ENCODE measurements at places on chromosomes 12 and 14.
A peak's percentile ranks its signal among the peaks of the same experiment; 100 is the strongest.

DNA sequence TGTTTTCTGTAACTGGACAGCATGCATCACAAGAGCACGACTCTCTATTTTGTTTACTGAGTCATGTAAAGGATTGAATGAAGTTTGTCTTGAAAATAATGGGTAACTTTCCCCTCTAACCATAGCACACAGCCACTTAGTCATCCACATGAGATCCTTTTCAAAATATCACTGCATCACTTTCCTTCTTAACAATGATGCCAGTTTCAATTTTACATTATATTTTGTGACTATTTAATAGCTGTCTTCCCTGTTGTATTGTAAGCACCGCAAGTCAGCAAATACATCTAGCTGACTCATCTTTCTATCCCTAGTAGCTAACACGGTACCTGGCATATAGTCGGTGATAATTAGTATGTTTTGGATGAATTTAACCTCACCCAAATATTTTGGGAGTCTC is 83.3 kb upstream of the PPM1H start:
- DNase-seq = no peak

GRCh38 chr14:23829736-23830471 is 123.7 kb upstream of the DHRS4 start:
- DNase-seq = no peak

DNA sequence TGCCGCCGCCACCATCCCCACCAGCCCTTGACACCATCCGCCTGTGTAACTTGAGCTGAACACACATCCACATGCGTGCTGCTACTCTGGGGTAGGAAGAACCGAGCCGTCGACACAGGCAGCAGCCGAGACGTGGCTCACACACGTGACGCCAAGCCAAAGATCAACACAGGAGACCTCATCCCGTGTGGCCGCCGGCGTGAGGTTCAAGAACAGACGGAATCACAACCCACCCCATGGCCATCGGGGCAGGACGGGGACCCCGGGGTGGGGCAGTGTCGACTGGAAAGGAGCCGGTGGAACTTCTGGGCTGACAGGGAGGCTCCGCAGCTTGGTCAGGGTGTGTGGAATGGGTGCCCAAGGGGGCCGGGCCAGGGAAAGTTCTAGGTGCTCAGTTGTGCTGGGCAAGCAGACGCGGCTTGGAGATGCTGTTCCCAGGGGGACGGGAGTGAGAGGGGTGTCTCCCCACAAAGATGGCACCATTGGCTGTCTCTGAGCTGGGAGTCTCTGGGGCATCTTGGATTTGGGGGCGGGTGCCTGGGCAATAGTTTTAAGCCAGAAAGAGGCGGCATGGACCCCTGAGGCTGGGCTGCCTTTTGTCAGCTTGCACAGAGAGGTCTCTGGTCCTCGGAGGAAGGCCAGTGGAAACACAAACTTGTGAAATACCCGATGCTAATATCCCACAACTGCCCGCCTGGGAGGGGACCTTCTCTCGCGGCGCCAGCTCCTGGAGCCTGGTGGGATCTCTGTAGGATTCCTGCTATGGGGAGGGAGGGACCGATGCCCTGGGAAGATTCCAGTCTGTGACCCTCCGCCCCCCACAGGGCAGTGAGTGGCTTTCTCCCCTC is 41.8 kb downstream of the GALNT9 start:
- DNase-seq = no peak

DNA sequence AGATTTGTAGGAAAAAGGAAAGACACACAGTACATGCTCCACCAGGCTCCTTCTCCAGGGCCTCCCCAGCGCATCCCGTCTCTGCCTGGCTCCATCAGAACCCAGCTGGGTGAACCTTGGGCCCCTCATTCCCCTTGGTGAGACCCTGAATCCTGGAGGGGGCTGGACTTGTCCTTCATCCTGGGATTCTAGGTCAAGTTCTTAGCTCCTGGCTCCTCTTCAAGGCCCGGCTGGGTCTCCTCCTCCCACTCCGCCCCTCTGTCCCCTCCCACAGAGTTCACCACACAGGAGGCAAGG is 49.2 kb downstream of the PSMA6 start:
- no peak for DNase-seq

DNA sequence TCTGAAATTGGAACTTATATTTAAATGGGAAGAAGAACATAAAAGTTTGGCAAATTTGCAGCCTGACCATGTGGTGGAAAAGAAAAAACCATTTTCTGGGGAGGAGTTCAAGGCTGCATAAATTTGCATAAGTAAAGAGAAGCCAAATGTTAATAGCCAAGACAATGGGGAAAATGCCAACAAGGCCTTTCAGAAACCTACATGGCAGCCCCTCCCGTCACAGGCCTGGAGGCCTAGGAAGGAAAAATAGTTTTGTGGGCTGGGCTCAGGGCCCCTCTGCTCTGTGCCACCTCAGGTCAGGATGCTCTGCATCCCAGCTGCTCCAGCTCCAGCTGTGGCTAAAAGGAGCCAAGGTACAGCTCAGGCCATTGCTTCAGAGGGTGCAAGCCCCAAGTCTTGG is 67.6 kb upstream of the CCDC60 start:
- DNase-seq = no peak

DNA sequence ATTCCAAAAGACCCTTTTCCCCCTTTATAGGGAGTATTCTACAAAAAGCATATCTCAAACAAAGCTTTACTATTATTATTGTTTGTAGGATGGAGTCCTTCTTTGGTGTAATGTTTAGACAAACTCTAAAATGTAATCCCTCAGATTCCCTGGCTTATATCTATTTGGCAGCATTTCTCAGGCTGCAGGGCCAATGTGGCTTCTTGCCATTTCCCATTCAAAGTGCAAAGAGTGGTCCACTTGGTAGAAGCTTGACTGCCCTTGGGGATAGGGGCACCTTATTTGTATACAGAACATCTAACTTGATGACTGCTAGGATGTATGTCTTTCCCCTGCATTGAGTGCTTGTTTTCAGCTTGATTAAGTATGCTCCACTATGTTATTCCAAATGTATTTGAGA is 242.7 kb downstream of the PRKD1 start:
- no peak for DNase-seq

DNA sequence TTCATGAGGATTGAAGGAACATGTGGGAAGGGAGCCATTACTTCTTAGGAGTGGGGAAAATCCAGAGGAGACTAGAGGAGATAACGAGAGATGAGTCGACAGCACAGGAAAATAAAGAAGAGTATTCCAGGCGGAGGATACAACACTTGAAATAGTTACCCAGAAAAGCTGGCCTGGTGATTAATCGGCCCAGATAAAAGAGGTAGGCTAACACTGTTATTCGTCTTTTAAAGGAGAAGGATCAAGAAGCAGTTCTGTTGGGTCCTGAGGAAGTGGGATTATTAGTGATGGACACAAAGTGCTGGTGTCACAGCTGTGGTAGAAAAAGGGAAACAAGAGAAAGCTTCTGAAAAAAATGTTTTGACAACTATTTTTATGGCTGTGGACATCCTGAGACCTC is 425.3 kb downstream of the ZFP36L1 start:
- no peak for DNase-seq

- DNase-seq = peak; percentile 60
These were observed 43.6 kb upstream of the ANO2 start for GRCh38 chr12:5988659-5989116.

GRCh38 chr14:95003099-95003960 is 154.0 kb downstream of the DICER1 start:
- no peak for DNase-seq

GRCh38 chr12:100794441-100795173 is at the start of gene ANO4:
Gene ANO4, plus strand, starts transcription at chr12:100794776. Its CDS starts 107,010 bp downstream, at chr12:100901786.
- DNase-seq = no peak

DNA sequence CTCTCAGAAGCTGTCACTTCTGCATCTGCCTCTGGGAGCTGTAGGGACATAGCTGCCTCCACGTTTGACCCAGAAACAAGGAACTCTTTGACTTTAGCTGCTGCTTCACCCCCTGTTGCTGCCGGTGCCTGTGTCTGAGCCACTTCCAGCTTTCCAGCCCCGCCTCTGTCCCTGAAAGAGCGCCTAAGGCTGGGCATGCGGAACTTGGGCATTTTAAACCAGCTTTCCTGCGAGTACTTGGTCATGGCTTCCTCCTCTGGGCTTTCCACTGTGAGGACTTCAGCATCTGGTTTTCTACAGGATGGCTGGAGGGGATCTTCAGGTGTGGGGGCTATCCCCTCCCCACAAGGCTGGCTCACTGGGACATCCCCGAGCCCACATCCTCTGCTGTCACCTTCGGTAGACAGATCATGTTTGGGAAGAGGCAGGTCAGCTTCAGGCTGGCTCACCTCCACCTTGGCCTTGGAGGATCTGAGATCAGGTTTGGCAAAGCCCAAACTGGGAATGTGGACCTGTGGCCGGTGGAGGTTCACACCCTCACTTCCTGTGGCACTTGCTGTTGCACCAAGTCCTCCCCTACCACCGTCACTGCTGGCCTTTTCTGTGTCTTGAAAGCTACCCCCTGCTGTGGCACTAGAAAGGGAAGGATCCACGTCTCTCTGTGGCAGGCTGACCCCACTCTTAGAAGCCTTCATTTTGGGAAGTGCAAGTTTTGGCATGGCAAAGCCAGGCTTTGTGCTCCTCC is 15.2 kb downstream of the PLD4 start:
- DNase-seq = peak; percentile 10

- DNase-seq = peak; percentile 24
These were observed 67.8 kb upstream of the CAPRIN2 start for GRCh38 chr12:30822385-30823155.

GRCh38 chr14:101075801-101076413 is 172.4 kb upstream of the RTL1 start:
- peak; percentile 5 for DNase-seq

- no peak for DNase-seq
These were observed 55.9 kb upstream of the TSPAN11 start for GRCh38 chr12:30870491-30871265.

DNA sequence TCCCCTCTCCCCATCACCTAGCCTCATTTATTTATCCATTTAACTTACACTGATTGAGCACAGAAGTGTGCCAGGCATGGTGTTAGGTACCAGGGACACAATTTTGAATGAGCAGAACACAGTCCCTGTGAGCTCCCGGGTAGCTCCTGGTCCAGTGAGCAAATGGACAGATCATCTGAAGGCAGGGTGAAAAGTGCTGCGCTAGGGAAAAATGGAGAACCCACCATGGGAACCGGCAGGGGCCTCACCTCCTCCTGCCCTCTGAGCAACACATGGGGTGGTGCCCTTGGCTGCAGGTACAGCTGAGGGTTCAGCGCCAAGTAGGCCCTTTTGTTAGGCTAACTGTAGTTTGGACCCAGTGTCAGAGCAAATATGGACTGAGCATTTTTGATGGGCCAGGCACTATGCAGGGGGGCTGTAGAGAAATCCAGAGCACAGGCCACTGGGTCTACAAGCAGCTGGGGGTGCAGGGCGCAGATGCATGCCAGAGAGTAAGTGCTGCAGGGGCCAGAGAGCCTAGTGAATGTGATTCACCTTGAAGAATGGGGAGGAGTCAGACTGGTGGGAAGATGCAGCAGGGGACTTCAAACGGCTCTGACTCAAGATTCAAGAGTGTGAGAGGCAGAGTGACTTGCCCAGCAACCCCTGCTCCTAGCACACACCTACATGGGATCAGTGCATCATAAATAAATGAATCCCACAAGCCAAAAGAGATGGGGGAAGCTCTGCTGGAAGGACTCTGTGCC is 28.2 kb downstream of the LTBP2 start:
- no peak for DNase-seq

GRCh38 chr14:74400031-74400685 is 25.9 kb downstream of the SYNDIG1L start:
- DNase-seq = no peak

GRCh38 chr14:102363182-102363943 is 622 bp downstream of the TECPR2 start:
- no peak for DNase-seq

GRCh38 chr14:104378698-104379113 is 200.9 kb upstream of the C14orf180 start:
- no peak for DNase-seq

DNA sequence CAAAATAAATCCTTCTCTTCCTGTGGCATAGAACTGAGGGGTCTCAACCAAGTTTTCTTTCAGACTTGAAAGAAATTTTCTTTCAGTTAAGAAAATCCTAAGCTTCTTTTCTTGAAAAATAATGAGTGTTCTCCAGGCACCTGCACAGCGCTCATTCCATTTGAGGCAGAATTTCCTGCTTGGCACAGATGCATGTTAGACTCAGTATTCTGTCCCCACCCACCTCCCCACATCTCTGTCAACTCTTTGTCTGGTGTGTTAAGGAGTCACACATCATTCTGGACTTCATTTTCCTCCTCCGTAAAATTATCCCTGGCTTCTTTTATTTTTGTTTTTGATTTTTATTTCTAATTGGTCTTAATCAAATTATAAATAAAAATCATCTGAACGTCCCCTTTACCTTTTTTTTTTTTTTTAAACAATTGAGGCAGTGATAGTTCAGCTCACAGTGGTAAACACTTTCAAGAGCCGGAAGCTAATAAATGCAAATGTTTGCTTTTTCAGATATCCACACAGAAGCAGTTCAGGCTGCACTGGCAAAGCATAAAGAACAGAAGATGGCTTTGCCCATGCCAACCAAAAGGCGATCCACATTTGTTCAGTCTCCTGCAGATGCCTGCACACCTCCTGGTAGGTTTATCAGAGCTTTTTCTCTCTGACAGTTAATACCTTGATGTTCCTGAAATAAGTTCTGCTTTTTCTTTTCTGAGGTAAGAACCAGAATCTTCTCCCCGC is 104.0 kb upstream of the ATF1 start:
- no peak for DNase-seq

DNA sequence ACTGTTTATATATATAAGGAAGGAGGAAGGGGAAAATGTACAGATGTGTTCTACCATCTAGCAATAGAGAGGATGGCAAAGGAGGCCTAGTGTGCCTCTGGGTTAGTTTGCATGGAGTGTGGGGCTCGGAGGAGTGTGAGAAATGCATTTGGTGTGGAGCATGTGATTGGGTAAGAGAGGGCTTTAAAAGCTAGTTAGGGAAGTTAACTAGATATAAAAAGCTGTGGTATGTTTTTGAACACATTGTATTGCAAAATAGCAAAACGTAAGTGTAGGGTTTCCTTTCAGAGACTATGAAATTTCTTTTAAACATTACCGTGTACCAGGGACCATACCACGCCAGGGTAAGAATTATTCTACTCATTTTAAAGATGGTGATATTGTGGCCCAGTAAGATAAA is 53.3 kb upstream of the STXBP6 start:
- no peak for DNase-seq

DNA sequence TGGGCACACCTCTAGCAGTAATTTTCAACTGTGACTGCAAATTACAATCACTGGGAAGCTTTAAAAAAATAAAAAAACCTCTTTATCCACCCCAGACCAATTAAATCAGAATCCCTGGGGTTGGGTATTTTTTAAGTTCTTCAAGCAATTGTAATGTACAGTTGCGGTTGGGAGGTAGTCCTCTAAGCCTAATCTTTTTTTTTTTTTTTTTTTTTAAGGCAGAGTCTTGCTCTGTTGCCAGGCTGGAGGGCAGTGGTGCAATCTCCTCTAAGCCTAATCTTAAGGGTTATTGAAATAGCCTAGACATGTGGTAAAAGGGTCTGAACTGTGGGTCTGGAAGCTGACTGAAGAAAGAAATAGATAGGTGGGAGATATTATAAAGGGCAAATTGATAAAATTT is 230.5 kb downstream of the AKAP6 start:
- no peak for DNase-seq
